ENCODE measurements at places on chromosomes 7 and 10. TPM values are rescaled to one million over a fixed set of nuclear protein-coding genes. Genes with fewer than 3 reads are reported as not detected.
A peak's percentile ranks its signal among the peaks of the same experiment; 100 is the strongest.

SEMA3D gene
- polyA plus RNA-seq = 0.19 TPM

SFTPD gene
- 1.7 TPM for polyA plus RNA-seq

NCF1 gene
- polyA plus RNA-seq = 0.99 TPM

- H3K27me3 ChIP-seq = no peaks in the 10 kb centered on the region
- H3K4me1 ChIP-seq = peaks cover 5% of the 10 kb centered on the region
- H3K4me3 ChIP-seq = peak overlapping the region; percentile 57
- peak overlapping the region; percentile 99 for H3K27ac ChIP-seq
These were observed 622 bp downstream of the CPEB3 start for GRCh38 chr10:92290076-92290836.

GRCh38 chr10:6476989-6477388, 103.1 kb downstream of the PRKCQ start:
- H3K27me3 ChIP-seq = no peaks in the 10 kb centered on the region
- H3K27ac ChIP-seq = no peak overlapping the region
- no peak overlapping the region for H3K4me3 ChIP-seq
- no peak for DNase-seq
- no peaks in the 10 kb centered on the region for H3K4me1 ChIP-seq
- no peaks in the 10 kb centered on the region for H3K36me3 ChIP-seq

GRCh38 chr7:53611043-53611442, 575.6 kb downstream of the POM121L12 start:
- no peak overlapping the region for H3K27ac ChIP-seq
- no peaks in the 10 kb centered on the region for H3K4me1 ChIP-seq
- no peaks in the 10 kb centered on the region for H3K36me3 ChIP-seq
- DNase-seq = no peak

- no peaks in the 10 kb centered on the region for H3K27me3 ChIP-seq
- H3K27ac ChIP-seq = no peak overlapping the region
- DNase-seq = no peak
These were observed 23.5 kb upstream of the MEOX2 start for GRCh38 chr7:15709978-15710377.

DNA sequence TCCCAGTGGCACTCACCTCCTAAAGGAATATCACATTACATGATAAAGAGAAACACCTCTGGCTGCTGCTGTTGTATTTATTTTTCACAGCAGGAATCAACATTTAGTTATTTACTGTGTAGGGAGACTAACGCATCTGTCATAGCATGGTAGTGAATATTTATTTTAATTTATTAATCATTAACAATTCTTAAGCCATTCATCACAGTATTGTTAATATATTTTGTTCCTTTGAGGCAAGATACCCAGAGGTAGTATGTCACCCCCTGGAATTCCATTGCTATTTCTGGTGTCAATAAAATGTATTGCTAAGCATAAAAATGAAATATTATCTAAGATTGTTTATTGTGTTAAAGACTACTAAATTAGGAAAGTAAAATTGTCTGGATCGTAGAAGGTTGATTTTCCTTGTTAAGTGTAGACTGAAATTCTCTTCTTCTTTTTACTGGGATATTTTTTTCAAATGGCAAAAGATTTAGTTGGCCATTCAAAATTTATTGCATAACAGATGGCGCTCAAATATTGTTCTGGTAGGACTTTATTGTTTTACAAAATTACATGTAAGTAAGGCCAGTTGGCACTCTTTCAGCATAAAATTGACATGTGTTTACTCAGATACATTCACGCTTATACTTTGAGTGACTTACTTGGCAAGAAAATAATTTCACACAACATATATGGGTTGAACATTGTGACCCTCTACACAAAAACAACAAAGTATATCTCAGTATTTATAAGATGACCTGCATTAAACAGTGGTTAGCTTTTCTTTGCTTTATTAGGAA, 1358.7 kb upstream of the SORCS1 start:
- H3K4me1 ChIP-seq = no peaks in the 10 kb centered on the region
- H3K4me3 ChIP-seq = no peak overlapping the region
- H3K27ac ChIP-seq = no peak overlapping the region
- no peaks in the 10 kb centered on the region for H3K27me3 ChIP-seq
- DNase-seq = no peak

DNA sequence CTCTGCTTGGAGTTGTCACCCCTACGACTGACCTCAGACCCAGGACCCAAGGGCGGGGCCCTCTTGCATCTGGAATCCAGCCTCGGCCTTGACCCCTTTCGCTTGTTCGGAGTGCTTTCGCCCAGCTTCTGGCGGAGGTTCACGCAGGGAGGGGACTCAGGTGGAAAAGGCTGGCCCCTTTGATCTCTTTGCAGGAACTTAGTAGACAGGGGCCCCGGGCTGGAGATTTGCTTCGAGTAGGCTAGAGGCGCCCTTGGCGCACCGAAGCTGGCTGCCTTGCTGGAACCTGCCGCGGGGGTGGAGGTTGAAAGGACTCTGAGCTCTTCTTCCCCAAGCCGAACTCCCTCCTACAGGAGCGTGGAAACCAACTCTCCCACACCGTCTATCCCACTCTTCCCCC, 255.1 kb downstream of the OTUD1 start:
- no peak overlapping the region for H3K27ac ChIP-seq
- peaks cover 9% of the 10 kb centered on the region for H3K4me1 ChIP-seq
- peaks cover 35% of the 10 kb centered on the region for H3K27me3 ChIP-seq
- H3K4me3 ChIP-seq = peak overlapping the region; percentile 38
- DNase-seq = no peak

Data from pancreas (tissue), 10 donors.